ENCODE measurements at places on chromosomes 11 and 22.

- DNase-seq: no peak
Observed at GRCh38 chr11:32231909-32232493, 141.1 kb downstream of the RCN1 start.

GRCh38 chr11:100735949-100736675, 49.0 kb downstream of the ARHGAP42 start:
- DNase-seq: peak; percentile 55

- DNase-seq: peak; percentile 85
Observed at GRCh38 chr11:69888483-69889181, 69.4 kb upstream of the FGF3 start.

GRCh38 chr11:62514151-62514550, 32.5 kb downstream of the AHNAK start:
- no peak for DNase-seq

- no peak for DNase-seq
Observed at GRCh38 chr22:28904211-28904896, 21.0 kb downstream of the ZNRF3 start.
